ENCODE measurements at places on chromosomes 1 and 21.

DNA sequence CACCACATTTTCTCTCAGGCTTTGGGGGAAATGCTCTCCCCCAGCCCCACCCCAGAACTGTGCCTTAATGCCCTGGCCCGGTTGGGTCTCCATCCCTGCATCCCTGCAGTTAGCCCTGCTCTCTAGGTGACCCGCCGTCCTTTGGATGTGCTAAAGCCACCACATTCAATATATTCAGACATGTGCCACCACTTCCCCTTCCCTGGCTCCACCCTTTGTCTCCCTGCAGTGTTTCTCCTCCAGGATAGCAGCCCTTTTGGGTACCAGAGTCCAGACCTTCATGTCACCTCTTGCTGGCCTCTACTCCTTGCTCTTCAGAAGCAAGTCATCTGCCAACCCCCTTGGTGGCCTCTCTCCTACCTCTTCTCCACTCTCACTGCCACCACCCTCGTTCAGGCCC, 41.8 kb downstream of the RUNX1 start:
- DNase-seq = no peak

DNA sequence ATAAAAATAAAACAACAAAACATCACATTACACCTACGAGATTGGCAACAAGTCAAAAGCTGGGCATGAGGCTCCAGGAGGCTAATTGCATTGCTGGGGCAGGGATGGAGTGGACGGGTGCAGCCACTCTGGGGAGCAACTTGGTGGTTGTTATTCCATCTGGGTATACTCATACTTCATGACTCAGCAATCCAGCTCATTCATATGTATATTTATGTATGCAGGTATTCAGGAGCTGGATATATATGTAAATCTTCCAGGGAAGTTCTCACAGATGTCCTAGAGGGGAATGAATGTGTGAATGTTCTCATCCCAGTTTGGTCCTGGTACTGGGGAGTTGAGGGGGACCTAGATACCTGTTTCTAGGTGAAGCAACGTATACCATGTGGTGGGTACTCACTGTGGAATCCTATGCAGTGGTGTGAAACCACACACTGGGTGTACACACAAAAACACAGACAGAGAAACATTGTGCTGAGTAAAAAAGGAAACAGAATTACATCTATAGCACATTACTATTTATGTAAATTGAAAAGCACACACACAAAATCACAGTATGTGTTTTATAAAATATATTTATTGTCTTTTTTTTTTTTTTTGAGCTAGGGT, 79.7 kb upstream of the RAB4A start:
- peak; percentile 20 for DNase-seq

DNA sequence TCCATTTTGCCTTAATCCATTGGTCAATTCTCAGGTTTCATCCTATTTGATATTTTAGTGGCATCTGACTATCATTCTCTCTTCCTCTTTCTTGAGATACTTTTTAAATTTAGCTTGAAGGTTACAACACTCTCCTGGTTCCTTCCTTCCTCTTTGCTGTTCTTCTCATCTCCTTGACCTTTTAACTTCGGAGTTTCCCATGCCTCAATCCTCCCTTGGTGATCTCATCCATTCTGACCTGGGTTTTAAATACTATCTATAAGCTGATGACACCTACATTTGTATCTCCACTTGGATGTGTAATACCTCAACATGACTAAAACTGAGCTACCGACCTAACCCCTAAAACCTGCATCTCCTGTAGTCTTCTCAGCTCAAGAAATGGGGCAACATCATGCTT, 4.8 kb upstream of the ZNF687 start:
- DNase-seq = no peak

DNA sequence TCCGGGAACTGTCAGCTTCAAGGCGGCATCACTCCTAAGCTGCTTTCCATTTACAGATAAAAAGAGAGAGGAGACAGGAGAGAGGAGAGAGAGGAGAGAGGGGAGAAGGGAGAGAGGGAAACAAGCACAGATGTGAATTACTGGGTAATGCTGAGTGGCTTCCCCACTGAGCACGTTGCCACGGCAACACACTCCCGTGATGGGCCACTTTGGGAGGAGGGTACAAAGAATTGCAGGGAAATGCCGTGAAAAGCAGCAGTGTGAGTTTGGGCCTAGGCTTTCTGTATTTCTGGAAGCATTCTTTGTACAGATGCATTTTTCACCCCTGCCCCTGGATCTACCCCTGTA, 128.0 kb upstream of the IRF2BP2 start:
- no peak for DNase-seq

DNA sequence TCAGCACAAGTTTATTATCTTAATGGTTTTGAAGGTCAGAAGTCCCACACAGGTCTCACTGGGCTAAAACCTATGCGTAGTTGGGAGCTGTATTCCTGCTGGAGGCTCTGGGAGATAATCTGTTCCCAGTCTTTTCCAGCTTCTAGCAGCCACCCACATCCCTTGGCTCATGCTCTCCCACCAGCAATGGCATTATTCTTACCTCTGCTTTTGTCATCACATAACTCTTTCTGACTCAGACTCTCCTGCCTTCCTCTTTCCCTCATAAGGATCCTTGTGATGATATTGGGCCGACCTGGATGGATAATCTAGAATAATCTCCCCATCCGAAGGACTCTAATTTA, 122.2 kb upstream of the PRDX6 start:
- DNase-seq = no peak
